ENCODE measurements at places on chromosomes 12 and 14. TPM values are rescaled to one million over a fixed set of nuclear protein-coding genes. Genes with fewer than 3 reads are reported as not detected.

- DNase-seq: no peak
These were observed 156.5 kb downstream of the KCNK10 start for GRCh38 chr14:88166616-88167015.

Gene DEPDC4
- 0.38 TPM for total RNA-seq

DNA sequence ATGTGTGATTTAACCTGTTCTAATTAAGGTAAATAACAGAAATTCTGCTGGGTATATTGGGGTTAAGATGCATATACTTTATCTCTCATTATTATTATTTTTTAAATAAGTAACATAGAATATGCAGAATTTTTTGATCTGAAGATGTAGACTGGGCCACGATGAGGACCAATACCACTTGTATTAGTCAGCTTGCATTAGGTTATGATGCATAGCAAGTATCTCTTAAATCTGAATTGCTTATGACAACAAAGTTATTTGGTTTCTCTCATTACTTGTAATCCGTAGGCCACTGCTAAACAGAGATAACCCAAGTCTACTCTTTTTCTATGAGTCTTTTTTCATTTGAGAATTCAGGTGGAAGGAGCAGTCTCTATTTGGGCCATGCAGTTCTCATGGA, 145.5 kb upstream of the NOVA1 start:
- no peak for DNase-seq

GRCh38 chr12:39427360-39427808, 15.5 kb downstream of the KIF21A start:
- no peak for DNase-seq

- DNase-seq: no peak
These were observed 7.3 kb upstream of the MGP start for GRCh38 chr12:14892726-14893505.

DNA sequence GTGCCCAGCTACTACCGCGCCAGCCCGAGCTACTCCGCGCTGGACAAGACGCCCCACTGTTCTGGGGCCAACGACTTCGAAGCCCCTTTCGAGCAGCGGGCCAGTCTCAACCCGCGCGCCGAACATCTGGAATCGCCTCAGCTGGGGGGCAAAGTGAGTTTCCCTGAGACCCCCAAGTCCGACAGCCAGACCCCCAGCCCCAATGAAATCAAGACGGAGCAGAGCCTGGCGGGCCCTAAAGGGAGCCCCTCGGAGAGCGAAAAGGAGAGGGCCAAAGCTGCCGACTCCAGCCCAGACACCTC, 697 bp downstream of the HOXC10 start:
- no peak for DNase-seq

Gene SLC5A8
- not detected for total RNA-seq

DNA sequence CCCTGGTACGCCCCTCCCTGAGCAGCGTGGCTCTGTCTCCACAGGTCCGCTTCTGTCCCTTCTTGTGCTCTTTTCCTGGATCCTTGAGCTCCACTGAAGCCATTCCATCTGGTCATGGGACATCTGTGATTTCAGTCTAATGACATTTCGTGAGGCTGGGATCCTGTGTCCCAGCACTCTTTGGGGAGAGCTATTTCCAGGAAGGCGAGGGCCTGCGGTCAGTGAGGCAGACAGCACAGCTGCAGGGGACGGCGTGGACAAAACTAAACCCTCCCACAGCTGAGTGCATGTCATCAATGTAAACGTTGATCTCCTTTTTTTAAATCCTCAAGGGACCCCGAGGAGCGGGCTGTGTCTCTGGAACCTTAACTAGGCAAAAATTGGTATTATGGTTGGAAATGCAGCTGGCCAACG, 127.7 kb downstream of the DACT1 start:
- no peak for DNase-seq

Gene DIO2
- not detected for total RNA-seq

- peak; percentile 69 for DNase-seq
These were observed 33.8 kb downstream of the FBRSL1 start for GRCh38 chr12:132523576-132524331.

Gene RIMBP2
- 0.20 TPM for total RNA-seq

- DNase-seq: no peak
These were observed 599.7 kb downstream of the KCNH5 start for GRCh38 chr14:62445570-62445969.

Gene RIC8B
- total RNA-seq: 20.8 TPM

- DNase-seq: no peak
These were observed 5.4 kb downstream of the KCNH5 start for GRCh38 chr14:63039866-63040265.

GRCh38 chr12:79444089-79444488, 246.7 kb downstream of the PAWR start:
- DNase-seq: no peak

DNA sequence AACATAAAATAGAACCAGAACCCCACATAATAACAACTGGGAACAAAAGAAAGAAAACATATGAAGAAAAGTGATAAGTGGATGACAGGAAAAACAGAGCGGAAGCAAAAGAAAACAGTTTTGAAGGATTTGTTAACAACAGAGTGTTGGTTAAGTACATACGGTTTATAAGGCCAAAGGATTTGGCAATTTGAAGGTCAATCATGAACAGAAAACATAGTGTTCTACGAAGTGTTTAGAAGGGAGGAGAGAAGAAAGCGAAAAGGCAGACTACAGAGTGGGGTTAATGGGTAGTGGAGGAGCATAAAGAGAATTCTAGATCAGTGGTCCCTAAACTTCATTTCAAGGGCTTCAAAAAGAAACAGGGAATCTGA, 3.9 kb upstream of the AP4S1 start:
- DNase-seq: no peak

GRCh38 chr12:64933791-64934190, 109.3 kb downstream of the TBC1D30 start:
- DNase-seq: no peak

Gene DACT1
- total RNA-seq: 1.8 TPM

DNA sequence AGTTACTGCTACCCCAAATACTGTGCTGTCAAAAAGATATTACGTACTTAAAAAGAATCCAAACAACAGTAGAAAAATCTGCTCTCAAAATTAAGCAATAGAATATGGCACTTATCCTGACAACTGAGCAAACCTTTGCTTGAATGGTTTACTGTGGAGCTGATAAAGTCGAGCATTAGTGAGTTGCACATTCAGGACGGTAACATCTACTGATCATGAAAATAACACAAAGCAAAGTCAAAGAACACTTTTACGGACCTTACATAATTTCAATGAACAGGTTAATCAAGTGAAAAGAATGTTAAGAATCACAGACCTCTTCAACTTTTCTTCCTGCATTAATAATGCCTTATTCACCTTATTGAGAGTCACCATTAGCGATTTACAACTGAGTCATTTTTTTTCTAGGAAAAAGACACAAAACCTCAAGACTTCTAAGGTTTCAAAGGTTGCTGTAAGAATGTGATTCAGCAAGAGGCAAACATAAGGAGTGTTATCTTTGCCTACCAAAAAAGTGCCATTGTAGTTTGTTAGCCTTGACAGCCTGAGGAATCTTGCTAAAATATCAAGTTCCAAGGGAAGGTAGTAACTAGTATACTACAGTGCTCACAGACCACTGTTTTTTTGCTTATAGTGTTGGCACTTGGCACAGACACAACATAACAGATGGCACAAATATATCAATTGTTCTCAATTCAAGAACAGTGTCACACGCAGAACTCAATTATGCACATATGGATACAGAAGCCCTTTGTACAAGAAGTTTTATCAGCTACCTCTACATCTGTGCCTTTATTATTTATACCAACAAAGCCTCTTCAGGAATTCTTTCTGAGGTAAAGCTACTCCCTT, 334.2 kb upstream of the RPL10L start:
- no peak for DNase-seq

Gene MAP1LC3B2
- total RNA-seq: 2.9 TPM

- DNase-seq: no peak
These were observed 71.9 kb downstream of the PHETA1 start for GRCh38 chr12:111296906-111297463.

DNA sequence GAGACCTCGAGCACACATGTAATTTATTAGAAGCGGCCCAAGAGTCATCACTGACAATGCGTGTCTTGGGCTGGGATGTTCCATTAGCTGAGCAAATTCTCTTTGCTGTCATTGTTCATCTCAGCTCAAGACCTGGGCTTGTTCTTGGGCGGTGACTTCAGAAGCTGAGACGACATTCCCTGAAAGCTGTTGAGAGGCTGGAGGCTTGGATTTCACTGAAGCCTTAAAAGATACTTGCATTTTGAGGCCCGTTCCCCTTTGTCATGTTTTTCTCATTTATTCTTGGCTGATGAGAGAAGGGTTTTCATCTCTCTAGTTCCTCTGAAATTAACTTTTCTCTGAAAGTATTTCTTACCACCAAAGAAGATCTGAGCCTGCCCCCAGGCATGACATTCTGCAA, 16.6 kb upstream of the SUSD6 start:
- no peak for DNase-seq

All from CD4-positive, alpha-beta memory T cell (primary cell).